Stimulated activated CD8-positive, alpha-beta memory T cell treated with anti-CD3 and anti-CD28 coated beads, Interleukin-4, amount 100 ng/mL, for 48 hours (primary cell): ENCODE measurements at places on chromosomes 5 and 9.

DNA sequence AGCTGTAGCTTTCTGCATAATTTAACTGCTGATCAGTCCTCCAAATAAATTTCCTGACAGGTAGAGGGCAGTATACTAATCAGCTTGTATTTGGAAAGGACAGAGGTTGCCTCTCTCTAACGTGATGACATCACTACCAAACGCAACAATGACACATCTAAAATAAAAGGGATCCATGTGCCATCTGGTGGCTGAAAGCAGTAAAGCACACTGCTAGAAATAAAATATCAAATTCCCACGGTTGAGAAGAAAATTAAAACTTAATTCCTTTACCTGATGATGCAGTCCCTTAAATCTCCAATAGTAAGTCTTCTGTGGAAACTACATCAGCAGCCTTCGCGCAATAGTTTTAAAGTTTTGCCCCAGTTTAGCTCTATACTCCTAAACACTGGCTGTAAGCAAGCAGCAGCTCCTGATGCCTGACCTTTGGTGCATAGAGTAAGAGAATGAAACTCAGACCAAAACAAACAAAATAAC, 54.5 kb downstream of the DIAPH1 start:
- peak; percentile 67 for DNase-seq

- no peak for DNase-seq
Measured at GRCh38 chr5:16557477-16557876, 59.3 kb downstream of the RETREG1 start.

- no peak for DNase-seq
Measured at GRCh38 chr5:38872826-38873225, 27.0 kb downstream of the OSMR start.

DNA sequence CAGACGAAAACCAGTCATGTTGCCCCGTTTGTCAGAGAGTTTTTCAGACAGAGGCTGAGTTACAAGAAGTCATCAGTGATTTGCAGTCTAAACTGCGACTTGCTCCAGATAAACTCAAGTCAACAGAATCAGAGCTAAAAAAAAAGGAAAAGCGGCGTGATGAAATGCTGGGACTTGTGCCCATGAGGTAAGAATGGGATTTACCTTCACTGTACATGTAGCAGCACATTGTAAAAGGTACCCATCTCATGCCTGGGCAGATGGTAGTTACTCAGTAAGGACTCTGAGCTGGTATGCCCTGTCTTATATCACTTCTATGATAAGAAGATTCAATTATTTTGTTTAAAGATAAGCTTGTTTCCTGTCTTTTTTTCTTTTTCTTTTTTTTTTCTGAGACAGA, 38.8 kb downstream of the RAD50 start:
- DNase-seq: no peak

DNA sequence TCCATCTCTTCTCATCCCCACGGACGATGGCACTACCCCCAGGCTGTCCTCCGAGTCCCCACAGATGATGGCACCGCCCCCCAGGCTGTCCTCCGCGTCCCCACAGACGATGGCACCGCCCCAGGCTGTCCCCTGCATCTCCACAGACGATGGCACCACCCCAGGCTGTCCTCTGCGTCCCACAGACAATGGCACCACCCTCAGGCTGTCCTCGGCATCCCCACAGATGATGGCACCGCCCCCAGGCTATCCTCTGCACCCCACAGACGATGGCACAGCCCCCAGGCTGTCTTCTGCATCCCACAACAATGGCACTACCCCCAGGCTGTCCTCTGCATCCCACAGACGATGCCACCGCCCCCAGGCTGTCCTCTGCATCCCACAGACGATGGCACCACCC, 57.4 kb upstream of the PTCH1 start:
- peak; percentile 34 for DNase-seq

GRCh38 chr5:56649569-56649968, 165.8 kb upstream of the MAP3K1 start:
- no peak for DNase-seq

GRCh38 chr5:159104051-159104651, 4.4 kb upstream of the EBF1 start:
- no peak for DNase-seq
